ENCODE measurements at places on chromosomes 11 and 22.

DNA sequence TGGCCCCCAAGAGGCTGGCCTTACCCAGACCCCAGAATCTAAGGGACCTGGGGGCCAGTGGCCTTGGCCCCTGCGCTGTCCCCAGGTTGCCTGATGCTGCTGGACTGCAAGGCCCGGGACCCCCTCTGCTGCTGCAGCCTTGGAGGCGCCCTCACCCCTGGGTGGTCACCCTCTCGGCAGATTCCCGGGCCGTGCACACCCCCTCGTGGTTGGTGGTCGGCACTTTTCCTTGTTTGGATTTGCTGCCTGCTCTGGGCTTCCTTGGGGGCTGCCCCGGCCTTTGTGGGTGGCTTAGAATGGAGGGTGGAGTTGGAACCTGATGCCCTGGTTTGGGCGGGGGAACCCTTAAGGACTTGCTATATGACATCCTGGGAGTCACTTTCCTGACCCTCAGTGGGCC, 5.3 kb downstream of the RIN1 start:
- no peak for DNase-seq

GRCh38 chr22:20113551-20114310, 2.2 kb upstream of the RANBP1 start:
- no peak for DNase-seq

DNA sequence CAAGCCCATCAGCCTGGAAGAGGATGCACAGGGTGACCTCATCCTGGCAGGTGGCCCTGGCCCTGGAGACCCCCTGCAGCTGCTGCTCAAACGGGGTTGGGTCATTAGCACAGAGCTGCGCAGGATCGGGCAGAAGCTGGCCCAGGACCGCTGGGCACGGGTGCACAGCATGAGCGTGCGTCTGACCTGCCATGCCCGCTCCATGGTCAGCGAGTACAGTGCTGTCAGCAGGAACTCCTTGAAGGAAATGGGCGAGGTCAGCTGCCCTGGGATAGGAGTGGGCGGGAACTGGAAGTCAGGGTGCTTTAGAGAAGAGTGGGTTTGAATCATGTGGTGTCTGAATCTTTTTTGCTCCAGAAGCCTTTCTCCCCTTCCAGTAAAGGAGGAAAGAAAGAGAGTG, 61.1 kb downstream of the INSC start:
- no peak for DNase-seq

DNA sequence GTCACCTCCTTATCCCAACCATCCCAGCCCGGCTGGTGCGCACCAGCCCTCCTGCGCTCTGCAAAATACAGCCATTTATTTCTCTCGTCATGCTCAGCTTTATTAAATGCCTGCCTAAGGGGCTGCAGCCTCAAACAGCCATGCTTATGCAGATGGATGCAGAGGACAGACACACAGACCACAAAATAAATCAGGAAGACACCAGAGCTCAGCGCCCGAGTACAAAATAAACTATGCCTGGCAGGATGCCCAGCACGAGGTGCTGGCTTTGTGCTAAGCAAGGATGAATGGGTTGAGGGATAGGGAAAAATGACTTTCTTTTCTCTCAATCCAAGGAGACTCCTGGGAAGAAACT, 70.5 kb downstream of the RPUSD4 start:
- DNase-seq = no peak

GRCh38 chr22:38088629-38089473, 4.9 kb upstream of the SLC16A8 start:
- no peak for DNase-seq

Measured in hepatic stellate cell (primary cell).